Colonic mucosa (tissue), 4 donors: ENCODE measurements at places on chromosomes 7 and 10. TPM values are rescaled to one million over a fixed set of nuclear protein-coding genes. Genes with fewer than 3 reads are reported as not detected.

DNA sequence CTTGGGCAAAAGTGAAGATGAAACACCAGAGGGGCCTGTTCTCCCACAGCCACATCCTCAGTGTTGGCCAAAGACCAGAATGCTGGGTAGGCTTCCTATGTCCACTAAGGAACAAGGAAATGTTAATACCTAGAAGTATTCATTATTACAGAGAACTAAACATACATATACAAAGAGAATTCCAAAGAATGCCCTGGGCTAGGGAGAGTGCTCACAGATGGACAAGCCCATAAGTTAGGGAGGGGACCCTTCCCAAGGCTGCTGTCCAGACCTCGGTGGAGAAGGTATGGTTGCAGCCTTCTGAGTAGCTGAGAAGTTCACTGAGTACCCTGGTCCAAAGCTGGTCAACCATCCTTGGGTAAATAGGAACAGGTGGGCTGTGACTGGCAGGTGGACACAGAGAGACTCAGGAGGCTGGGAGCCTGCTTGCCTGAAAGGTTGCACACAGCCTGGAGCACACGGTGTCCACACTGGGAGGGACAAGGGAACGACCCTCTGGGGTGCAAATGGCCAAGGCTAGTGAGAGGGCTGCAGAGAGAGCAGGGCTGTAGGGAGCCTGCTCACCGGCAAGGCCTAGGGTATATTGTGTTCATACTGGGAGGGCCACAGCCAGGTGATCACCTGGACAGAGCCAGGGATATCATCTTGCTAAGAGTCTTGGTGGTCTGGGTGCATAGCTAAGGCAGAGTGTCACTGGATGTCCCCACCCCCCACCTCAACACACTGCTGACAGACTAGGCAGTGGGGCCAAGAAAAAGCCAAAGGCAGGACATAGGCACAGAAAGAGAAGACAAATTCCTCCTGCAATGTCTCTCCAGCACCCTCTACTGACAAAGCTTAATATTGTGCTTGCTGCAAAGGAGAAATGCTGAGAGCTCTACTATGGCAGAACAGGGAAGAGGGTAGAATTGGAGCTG, 40.3 kb downstream of the CPVL start:
- DNase-seq, result peak; percentile 57

GRCh38 chr10:67934336-67934735, 49.9 kb downstream of the SIRT1 start:
- DNase-seq, result no peak

- no peak for DNase-seq
Observed at GRCh38 chr7:107453388-107453787, 16.5 kb upstream of the GPR22 start.

Gene TRIM50
- total RNA-seq, result not detected

GRCh38 chr10:59177836-59178235, 1.4 kb downstream of the PHYHIPL start:
- no peak for DNase-seq

- no peak for DNase-seq
Observed at GRCh38 chr10:60093317-60093716, 187.0 kb upstream of the CCDC6 start.

GRCh38 chr7:143418681-143419458, 10.2 kb upstream of the EPHA1 start:
- no peak for DNase-seq

Gene IFIT2
- 7.5 TPM for total RNA-seq

DNA sequence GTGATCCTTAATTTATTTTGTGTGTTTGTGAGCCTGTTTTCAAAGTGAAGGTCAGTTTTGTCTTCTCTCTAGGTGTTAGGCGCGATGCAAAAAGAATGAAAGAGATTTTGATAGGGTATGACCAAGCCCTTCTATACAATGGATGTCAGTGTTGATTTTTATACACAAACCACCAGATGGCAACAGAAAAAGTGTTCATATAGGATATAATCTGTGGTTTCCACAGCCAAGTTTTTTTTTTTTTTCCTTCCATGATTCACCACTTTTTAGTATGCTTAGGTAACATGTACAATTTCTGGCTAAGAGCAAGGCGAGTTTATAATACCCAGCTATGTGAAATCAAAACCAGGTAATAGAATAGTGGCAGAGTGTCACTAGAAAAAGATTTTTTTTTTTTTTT, 8.1 kb downstream of the SDK1 start:
- no peak for DNase-seq

- DNase-seq, result no peak
Observed at GRCh38 chr7:131653418-131654248, 97.2 kb upstream of the PODXL start.

Gene MPLKIP
- total RNA-seq, result 54.3 TPM

Gene SLC26A3
- total RNA-seq, result 1,169 TPM

DNA sequence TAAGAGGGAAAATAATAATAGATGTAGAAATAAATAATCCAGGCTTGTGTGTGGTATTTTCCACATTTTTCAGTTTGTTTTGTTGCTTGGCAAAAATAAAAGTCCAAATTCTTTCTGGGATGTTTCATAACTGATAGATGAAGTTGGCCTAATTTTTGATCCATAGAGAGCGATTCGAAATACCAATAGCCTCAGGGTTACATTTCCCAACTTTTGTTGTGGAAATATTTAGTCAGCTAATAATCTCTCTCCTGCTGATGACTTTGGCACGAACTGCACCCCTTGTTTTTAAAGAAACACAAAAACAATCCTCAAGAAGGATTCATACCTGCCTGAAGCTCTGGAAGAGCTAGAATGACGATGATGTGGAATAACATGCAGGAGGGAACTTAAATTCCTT, 483.2 kb downstream of the ADRA2A start:
- no peak for DNase-seq

Gene ODAD2
- 0.61 TPM for total RNA-seq

GRCh38 chr7:127889677-127890076, 141.6 kb downstream of the LRRC4 start:
- no peak for DNase-seq

- no peak for DNase-seq
Observed at GRCh38 chr7:75984130-75985008, 10.0 kb downstream of the TMEM120A start.

GRCh38 chr10:86899132-86899531, 58.3 kb downstream of the MMRN2 start:
- DNase-seq, result no peak

Gene AKR1C1
- 13.0 TPM for total RNA-seq

GRCh38 chr10:91622601-91623000, 10.3 kb downstream of the PPP1R3C start:
- no peak for DNase-seq

DNA sequence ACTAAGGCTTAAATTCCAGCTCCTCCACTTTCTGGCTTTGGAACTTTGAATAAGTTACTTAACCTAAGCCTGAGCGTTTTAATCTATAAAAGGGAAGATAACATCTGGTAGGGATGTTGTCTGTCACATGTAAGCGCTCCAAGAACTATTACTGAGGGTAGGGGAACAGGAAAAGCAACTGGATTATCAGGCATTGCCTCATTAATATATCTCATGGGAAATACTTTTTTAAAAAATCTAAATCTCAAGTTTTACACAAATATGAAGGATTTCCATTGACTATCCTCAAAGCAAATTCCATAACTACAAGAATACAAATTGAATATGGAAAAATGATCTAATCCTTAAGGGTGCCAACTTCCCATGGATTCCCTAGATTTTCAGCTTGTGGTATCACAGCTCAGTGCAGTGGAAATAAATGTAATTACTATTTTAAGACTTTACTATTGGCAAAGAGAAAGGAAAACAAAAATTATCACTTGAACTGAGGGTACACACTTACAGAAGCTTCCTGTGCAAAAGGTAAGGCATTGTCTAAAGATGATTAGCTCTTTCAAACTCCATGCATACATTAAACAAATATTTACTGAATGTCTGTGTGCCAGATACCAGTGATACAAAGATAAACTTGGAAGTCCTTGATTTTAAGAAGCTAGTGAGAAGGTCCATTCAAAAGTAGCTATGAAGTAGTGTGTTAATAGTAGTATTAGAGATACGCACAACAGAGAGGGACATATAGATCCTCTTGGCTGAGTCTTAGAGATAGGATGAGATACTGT, 38.4 kb downstream of the NT5C2 start:
- no peak for DNase-seq

DNA sequence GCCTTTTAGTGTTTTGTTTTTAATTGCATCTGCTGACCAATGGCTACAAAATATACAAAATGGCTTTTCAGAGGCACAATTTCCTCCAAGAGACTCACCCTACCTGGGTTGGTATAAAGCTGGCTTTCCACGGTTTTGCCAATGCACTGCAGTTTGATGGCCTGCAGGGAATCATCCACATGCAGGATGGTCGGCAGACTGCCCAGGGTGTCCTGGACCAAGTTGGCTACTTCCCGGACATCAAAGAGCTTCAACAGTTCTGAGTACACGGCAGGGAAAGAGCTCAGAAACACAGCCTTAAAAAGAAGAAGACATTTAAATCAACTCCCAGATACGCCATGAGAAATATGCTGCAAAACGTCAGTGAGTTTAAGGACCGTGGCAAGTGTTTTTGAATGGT, 301.0 kb upstream of the IMMP2L start:
- no peak for DNase-seq

DNA sequence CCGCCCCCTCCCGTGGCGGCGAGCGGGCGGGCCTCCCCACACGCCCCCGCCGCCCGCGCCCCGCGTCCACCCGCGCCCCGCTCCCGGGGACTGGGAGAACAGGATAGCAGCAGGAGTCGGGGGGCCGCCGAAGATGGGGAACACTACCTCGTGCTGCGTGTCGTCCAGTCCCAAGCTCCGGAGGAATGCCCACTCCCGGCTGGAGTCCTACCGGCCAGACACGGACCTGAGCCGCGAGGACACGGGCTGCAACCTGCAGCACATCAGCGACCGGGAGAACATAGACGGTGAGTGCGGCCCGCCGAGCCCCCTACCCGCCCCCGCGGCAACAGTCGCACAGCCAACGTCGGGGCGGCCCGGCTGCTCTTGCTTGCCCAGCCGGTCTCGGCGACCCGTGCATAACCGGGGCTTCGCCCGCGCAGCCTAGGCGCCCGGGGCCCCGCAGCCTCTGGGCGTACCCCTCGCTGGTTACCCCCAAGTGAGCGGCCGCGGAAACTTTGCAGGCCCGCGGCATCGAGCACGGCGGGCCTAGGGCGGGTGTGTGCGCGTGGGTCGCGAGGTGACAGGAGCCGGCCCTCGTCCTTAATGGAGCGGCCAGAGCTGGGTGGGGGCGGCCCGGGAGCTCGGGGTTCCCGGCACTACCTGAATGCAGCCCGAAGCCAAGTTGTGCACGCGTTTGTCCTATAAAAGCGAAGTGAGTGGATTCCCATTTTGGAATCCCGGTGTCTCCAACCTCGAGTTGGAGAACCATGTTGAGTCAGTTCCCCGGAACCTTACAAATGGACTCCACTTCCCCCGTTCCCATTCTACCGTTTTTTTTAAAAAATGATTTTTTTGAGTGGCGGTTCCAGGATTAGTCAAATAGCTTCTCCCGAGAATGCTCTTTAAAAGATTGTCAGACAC, 863 bp downstream of the CCNY start:
- peak; percentile 45 for DNase-seq

- DNase-seq, result no peak
Observed at GRCh38 chr7:105367458-105367857, 21.3 kb downstream of the SRPK2 start.

GRCh38 chr10:112843623-112844022, 106.4 kb upstream of the TCF7L2 start:
- no peak for DNase-seq

DNA sequence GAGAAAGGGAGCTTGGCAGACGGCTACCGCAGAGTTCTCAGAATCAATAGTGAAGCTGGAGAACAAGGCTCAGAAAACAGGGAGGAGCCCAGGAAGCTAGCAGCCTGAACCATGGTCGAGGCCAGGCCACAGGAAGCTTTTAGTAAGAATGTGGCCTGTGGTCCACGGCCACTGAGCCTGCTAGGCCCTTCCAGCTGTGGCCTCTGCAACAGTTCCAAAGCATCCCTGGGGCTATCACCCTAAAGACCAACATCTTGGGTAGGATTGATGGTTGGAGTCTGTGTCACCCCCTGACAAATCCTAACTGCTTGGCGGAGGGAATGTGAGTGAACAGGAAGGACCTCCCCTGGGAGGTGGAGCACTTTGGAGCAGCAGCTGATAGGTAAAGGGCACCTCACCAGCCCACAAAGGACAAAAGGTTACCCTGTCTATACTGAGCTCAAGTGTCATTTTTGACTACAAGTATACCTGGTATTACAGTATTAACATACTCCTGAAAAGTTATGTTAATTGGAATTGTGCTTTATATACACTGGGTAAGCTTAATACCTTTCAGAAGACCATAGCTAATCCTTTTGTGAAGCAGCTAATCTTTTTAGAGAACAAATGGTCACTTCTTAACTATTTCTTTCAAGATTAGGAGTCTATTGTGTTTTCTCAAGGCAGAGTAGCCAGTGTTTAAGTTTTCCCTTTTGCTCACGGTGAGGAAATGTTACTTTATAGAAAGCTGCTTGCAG, 18.7 kb downstream of the PTPRE start:
- DNase-seq, result no peak

- no peak for DNase-seq
Observed at GRCh38 chr10:70007116-70007820, 45.4 kb upstream of the MACROH2A2 start.

DNA sequence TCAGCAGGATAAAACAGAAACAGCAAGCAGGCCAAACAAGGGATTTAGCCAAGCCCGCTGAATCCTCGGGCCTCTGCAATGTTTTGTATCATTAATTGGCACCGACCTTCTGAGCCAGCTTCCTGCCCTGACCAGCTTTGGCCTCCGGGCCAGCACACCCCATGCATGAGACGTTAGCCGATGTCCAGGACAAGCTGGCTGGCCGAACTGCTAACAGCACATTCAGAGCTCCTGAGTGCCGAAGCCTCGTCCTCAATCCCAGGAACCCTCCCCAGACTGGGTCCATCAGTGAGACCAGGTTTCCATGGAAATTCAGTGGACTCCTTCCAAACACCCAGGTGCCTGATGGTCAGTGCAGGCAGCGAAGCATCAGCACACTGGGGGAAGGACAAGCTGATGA, 134.3 kb upstream of the PFKP start:
- DNase-seq, result no peak

Gene PPA1
- 186 TPM for total RNA-seq

DNA sequence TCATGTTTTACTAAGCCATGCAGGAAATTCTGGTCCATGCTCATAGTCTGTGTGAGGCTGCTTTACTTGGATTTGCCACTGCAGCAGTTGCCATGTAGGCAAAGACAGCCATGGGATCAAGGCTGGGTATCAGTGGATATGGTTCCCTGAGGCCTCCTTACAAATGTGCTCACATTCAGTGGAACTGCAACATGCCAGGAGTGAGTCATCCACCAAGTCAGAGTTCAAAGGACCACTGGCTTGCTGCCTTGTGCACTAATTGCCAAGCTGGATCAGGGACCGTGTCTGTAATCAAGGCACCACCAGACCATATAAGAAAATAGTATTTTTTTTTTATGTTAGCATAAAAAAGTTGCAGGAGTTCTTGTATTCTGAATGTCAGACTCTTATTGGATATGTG, 101.0 kb downstream of the CDCA7L start:
- DNase-seq, result no peak

GRCh38 chr10:132972986-132973902, 30.9 kb upstream of the CFAP46 start:
- no peak for DNase-seq

- no peak for DNase-seq
Observed at GRCh38 chr10:132494866-132495630, 42.5 kb upstream of the INPP5A start.

- DNase-seq, result no peak
Observed at GRCh38 chr10:72173262-72173618, 42.6 kb upstream of the ANAPC16 start.

Gene CDHR3
- total RNA-seq, result 5.3 TPM

Gene FOXP2
- 20.0 TPM for total RNA-seq

- peak; percentile 63 for DNase-seq
Observed at GRCh38 chr10:97543025-97543546, 29.5 kb upstream of the ANKRD2 start.

Gene FKBP6
- total RNA-seq, result not detected

Gene FOXI2
- total RNA-seq, result not detected
